Aorta (tissue), 5 donors: ENCODE measurements at places on chromosomes 1 and 21. TPM values are rescaled to one million over a fixed set of nuclear protein-coding genes. Genes with fewer than 3 reads are reported as not detected.

Gene ZBTB40
- 19.3 TPM for polyA plus RNA-seq

Gene PUM1
- 21.8 TPM for polyA plus RNA-seq

Gene ANGPTL7
- polyA plus RNA-seq = not detected

Gene CYP2J2
- polyA plus RNA-seq = 0.51 TPM

Gene SAMD13
- 0.97 TPM for polyA plus RNA-seq

GRCh38 chr21:22900490-22900889 is 1902.3 kb downstream of the NCAM2 start:
- H3K27me3 ChIP-seq = no peaks in the 10 kb centered on the region
- no peaks in the 10 kb centered on the region for H3K36me3 ChIP-seq
- H3K4me1 ChIP-seq = no peaks in the 10 kb centered on the region

DNA sequence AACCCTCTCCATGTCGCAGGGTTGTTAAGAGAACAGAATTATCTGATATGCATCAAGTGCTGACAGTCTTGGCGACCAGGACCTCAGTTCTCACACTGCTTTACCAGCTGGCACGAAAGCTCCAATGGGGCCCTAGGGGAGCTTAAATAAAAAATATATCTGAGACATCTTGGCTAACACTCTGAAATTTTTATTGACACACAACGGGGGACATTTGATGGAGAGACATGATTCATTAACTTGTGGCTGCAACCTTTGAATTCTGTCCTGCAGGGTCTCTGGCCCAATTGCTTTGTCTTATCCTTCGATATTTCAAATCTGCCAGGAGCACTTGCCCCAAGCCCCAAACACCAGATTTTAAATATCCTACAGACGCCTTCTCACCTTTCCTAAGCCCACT is 567.0 kb downstream of the AJAP1 start:
- no peak for DNase-seq
- no peaks in the 10 kb centered on the region for H3K27me3 ChIP-seq
- no peaks in the 10 kb centered on the region for H3K36me3 ChIP-seq
- no peak overlapping the region for H3K27ac ChIP-seq
- no peaks in the 10 kb centered on the region for H3K4me1 ChIP-seq
- H3K4me3 ChIP-seq = no peak overlapping the region
